ENCODE measurements at places on chromosomes 1 and 21. TPM values are rescaled to one million over a fixed set of nuclear protein-coding genes. Genes with fewer than 3 reads are reported as not detected.
A peak's percentile ranks its signal among the peaks of the same experiment; 100 is the strongest.

GRCh38 chr1:23759277-23759676 lies 16.0 kb downstream of the ELOA start:
- no peak for DNase-seq

GRCh38 chr1:167517535-167518330 lies 596 bp downstream of the CD247 start:
- DNase-seq, result no peak

DNA sequence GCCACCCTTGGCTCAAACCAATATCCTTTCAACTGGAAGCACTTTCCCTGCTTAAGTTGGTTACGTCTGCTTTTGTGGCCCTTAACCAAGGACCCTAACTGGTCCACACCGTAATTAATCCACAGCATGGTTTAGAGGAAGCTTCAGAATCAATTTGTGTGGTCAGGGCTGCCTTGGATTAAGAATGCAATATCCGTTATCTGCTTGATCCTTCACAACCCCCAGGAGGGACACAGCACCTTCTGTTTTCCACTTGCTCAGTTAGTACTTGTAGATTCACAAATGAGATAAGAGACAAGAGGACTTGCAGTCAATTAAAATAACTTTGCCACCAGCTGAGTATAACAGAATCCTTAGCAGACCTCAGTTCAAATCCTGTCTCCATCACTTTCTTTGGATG lies 56.9 kb upstream of the LRP8 start:
- DNase-seq, result no peak

- DNase-seq, result no peak
Observed at GRCh38 chr1:66346873-66347272, 187.1 kb upstream of the SGIP1 start.

DNA sequence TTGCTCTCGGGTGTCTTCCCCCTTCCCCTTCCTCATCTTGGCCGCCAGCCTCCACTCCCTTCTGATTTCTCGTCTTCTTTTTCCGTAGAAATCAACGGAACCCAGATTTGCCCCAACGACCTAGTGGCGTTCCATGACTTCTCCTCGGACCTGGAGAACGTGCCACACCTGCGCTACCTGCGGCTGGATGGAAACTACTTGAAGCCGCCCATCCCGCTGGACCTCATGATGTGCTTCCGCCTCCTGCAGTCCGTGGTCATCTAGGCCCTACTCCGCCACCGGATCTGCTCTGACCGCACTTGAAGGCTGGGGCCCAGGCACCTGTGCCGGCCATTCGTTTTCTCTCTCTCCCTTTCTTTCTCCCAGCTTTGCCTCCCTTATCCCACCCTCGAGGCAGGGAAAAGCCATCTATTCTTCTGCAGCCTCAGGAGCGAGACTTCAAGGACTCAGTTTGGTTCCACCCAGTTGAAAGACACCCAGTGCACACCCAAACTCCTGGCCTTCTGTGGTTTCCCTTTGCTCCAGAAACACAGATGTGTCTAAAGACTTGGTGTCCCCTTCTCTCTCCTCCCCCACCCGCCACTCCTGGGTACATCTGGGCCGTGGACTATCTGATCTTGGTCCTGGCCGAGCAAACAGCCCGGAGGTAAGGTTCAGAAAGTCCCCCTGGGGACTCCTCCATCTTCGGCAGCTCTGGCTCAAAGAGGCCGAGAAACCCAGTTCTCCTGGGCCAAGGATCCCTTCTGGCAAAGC lies 7.2 kb upstream of the OPTC start:
- DNase-seq, result no peak

FRRS1 gene
- 24.1 TPM for total RNA-seq

- DNase-seq, result no peak
Observed at GRCh38 chr1:180053594-180054567, 99.3 kb downstream of the CEP350 start.

KCNE1 gene
- total RNA-seq, result 2.2 TPM

GRCh38 chr1:205325334-205325884 lies 3.9 kb upstream of the NUAK2 start:
- DNase-seq, result no peak

DNA sequence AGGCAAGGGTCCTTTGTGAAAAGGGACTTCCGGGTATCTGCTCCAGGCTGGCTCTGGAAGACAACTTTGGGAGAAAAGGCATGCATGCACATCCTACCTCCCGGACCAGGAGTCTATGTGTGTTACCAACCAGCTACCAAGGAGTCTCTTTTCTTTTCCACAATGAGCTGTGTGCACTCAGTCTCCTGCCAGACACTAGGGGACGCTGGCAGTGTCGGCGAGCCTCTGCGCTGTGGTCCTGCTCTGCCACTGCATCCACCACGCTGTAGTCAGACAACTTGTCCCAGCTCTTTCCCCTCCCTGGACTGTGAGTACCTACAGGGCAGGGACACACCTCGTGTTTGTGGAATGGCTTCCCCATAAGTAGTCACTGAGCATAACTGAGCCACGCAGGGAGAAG lies 5.1 kb upstream of the SSR2 start:
- DNase-seq, result peak; percentile 40

- no peak for DNase-seq
Observed at GRCh38 chr1:53431805-53432565, 27.2 kb upstream of the DMRTB1 start.

- DNase-seq, result peak; percentile 26
Observed at GRCh38 chr21:45372732-45373355, 32.1 kb upstream of the COL18A1 start.

GRCh38 chr1:153397924-153398651 lies 7.2 kb upstream of the S100A8 start:
- no peak for DNase-seq

DNA sequence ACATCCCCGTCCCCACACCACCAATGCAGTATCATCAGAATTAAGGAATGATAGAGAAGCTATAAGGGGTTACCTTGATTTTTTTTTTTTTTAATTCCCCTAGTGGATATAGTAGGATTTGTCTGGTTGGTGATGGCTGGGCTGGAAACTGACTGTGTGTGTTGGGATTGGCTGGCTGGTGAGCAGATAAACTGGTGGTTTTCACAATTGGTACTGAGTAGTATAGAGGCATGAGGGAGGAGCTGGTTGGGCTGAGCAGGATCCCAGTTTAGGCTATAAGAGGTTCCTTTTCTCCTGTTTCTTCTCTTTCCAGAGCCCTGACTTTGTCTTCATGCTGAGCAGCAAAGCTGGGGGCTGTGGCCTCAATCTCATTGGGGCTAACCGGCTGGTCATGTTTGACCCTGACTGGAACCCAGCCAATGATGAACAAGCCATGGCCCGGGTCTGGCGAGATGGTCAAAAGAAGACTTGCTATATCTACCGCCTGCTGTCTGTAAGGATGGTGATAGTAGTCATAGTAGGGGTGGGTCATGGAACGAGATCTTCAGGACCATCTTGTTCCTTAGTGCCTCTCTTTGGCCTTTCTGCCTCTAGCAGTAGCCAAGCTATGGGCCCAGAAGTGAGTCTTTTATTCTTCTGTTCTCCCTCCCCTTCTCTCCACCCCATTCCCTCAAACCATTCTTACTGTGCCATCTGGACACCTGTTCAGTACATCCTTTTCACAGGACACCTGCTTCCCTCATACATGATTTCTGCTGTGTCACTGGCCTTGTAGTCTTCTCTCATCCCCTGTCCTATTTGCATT lies 26.9 kb downstream of the RAD54L start:
- DNase-seq, result no peak

DNA sequence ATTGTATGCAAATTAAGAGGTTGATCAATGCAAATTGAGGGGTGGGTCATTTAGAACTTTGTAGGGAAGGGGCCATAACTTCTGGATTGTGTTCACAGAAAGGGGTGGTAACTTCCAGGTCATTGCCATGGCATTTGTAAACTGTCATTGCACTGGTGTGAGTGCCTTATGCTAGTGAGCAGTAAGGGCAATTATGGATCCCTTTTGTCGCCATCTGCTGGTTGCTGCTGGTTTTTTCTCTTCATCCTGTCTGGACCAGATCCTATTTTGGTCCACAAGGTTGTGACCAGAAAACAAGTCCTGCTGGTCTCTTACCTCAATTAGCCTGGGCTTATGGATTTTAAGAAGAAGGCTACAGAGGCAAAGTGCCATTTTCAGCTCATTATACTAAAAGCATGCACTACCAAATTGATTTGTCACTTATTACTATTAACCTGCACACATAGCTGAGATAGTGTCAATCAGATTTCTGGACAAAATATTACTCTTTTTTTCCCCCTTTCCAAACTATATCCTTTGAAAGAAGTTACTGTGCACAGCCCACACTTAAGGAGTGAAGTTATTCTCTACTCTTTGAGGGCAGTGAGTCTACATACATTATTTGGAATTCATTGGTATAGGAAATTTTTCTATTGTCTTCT lies 196.2 kb downstream of the ZC3H11B start:
- DNase-seq, result peak; percentile 24

DNA sequence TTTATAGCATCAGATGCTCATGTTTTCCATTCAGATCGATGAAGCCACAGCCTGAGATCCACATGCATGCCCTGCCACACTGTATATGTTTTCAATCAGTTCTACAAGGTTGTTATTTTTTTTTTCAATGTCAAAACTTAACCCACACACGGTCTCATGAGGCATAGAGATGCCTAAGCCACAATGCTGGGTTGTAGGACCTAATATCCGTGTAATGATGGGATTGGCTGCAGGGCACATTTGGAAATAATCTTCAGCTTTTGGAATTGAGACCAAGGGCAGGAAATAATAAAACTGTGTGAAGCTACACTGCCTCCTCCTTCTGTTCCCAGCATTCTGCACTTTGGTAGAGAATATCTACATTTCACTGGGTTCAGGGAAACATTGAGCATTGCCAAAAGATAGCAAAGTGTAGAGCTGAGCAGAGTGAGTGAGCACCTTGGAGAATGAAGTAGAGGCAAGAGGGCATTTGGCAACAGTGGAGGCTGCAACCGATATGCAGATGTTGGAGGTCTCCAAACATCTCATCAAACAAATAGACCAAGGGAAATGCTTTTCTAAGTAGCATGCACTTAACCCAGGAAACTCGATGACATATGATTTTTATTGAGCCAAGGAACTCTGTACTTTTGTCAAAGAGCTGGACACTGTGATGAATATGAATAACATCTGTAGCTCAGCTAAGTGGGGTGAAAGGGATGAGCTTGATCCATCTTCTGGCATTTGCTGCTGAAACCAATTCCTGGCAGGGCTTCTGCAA lies 176.7 kb downstream of the LYPLAL1 start:
- no peak for DNase-seq

DNA sequence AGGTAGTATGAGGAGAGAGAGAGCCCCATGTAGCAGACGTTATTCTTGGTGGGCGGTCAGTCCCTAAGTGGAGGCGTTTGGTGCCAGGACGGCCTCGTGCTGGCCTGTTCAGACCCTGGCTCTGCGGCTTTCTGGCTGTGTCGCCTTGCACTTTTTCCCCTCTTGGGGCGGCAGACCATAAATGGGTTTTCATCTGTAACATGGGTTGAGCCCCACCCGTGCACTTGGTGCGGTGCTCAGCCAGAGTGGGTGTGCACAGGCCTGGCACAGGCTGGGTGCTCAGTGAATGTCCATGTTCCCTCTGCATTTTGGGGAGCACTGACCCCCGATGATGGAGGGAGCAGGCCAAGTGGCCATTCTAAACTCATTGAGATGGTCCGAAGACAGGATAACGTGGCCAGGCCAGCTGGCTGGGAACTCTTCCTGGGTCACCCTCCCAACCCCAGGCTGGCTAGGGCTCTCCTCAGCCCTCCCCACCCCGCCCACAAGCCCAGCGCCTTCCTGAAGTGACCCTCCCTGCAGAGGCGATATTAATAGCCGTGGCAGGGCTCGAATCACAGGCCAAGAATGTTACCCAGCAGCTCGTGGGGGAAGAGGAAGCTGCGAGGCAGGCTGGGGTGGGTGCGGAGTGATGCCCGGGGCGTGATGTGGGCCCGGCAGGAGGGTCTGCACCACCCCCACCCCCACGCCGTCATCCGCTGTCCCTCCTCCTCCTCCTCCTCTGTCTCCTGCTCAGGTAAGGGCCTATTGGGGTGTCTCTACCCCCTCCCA lies 78.5 kb downstream of the ARHGEF10L start:
- no peak for DNase-seq
